ENCODE measurements at places on chromosomes 5 and 9.
A peak's percentile ranks its signal among the peaks of the same experiment; 100 is the strongest.

DNA sequence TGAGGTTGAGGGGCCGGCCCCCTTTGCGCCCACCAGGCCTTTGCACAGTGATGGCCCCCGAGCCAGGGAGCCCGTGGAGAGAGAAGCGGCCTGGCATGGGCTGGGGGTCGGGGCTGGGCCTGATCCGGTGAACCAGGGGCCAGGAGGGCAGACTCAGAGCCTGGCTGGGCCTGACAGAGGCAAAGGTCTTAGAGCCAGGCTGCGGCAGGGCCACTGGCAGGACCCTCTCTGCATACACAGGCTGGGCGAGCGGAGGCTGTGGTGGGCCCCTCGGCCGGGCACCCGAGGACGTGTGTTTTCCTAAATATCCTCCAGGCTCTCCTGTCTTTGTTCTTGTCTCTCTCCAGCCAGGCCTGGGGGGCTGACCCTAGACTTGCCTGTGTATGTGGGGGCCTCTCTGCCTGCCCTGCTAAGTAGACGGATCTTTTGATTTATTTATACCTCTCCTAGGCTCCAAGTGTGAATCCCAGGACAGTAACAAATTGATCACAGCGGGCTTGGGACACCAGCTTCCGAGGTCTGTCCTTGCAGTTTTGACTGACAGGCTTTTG, 933 bp downstream of the NEK6 start:
- DNase-seq: no peak

GRCh38 chr9:126108240-126108639, 218.4 kb upstream of the MVB12B start:
- no peak for DNase-seq

GRCh38 chr5:150245111-150245789, 44.3 kb downstream of the CAMK2A start:
- DNase-seq: peak; percentile 37

GRCh38 chr9:9352877-9353481, 1259.8 kb downstream of the PTPRD start:
- peak; percentile 11 for DNase-seq

DNA sequence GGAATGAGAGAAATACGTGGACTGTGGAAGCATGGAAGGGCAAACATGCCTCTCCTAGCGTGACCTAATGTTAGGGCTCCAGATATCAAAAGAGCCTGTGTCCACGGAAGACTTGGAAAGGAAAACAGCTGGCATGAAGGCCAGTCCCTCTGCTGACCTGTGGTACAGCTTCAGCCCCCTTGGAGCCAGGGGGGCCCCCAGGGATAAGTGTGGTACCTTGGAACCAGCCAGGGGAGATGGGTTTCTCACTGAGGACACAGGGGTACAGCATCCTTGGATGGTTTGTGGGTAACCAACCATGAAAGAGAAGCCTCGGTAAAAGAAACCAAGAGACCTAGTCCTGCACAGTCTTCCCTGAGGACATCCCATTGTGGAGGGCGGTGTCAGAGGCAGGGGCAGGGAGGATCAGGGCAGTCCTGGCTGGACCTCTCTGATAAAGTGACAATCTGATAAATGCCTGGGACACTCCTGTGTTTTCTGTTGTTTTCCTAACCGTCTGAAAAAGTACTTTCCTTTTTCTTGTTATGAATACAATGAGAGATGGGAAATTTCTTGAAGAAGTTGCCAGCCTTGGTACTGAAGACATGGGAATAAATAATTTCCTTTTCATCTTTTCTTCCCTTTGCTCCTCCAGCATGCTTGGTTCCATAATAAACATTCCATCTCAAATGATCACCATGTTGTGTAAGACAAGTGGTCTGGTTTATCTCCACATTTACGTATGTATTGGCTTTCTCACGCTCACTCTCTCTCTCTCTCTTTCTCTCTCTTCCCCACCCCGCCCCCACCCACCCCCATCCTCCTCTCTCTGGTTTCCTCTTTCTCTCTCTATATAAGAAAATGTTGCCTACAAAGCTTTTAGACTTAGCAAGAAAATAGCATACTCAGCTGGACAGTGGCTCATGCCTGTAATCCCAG, 102.1 kb downstream of the SUSD1 start:
- no peak for DNase-seq

DNA sequence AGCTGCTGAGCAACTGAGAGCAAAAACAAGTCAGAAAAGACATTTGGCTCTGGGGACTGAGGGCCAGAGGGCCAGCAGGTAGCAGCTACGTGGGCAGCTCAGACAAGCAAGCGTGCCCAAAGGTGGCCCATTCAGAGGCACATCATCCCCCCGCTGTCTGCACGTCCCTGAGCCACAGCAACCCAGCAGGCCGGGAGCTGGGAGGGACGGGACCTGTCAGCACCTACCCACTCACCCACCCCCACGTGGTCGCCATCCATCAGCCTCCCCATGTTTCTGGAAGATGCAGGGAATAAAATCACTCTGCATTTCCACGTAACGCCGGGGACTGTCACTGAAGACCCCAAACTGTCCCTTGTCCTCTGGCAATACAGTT, 167.8 kb downstream of the COL23A1 start:
- DNase-seq: no peak

- DNase-seq: no peak
Measured at GRCh38 chr5:127851964-127852363, 148.8 kb downstream of the CCDC192 start.

GRCh38 chr9:120136696-120137095, 443.3 kb downstream of the CDK5RAP2 start:
- DNase-seq: no peak

- DNase-seq: no peak
Measured at GRCh38 chr5:80142996-80143395, 107.8 kb downstream of the THBS4 start.

- DNase-seq: no peak
Measured at GRCh38 chr5:67032921-67033664, 163.5 kb downstream of the CD180 start.

DNA sequence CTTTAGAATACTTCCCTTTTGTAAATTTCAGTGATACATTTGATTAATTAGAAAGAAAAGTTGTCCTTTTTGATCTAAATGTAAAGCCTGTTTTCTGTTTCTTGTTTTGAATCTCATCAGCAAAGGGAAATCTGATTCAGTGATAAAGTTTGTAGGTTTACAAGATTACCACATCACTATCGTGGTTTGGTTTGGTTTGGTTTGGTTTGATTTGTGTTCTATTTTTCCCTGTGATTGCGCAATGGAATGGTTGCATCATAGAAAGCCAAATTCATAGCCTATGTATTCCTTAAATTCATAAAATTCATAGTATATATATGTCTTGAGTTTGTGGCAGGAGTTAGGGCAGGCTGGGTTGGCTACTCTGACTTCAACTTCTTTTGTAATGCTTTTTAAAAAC, 15.2 kb downstream of the SRFBP1 start:
- DNase-seq: no peak

DNA sequence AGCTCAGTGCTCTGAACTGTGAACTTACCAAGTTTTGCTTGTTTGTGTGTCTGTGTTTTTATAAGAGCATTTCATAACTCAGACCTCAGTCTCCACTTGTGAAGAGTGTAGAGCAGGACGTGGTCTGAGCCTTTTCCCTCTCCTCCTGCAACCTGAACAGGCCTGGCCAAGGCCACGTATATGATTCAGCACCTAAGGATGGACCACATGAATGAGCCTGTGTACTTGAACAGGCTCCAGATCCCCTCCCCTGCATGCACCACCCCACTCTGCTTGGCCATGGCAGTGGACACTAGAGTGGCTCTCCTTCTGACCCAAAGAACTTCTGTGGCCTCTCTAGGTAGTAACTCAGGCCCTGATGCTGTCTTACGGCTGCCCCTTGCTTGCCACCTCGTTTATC, 125.9 kb upstream of the FSTL4 start:
- no peak for DNase-seq

- no peak for DNase-seq
Measured at GRCh38 chr5:443239-444151, 519 bp downstream of the EXOC3 start.

GRCh38 chr9:22159586-22159985, 150.5 kb upstream of the CDKN2B start:
- DNase-seq: no peak

DNA sequence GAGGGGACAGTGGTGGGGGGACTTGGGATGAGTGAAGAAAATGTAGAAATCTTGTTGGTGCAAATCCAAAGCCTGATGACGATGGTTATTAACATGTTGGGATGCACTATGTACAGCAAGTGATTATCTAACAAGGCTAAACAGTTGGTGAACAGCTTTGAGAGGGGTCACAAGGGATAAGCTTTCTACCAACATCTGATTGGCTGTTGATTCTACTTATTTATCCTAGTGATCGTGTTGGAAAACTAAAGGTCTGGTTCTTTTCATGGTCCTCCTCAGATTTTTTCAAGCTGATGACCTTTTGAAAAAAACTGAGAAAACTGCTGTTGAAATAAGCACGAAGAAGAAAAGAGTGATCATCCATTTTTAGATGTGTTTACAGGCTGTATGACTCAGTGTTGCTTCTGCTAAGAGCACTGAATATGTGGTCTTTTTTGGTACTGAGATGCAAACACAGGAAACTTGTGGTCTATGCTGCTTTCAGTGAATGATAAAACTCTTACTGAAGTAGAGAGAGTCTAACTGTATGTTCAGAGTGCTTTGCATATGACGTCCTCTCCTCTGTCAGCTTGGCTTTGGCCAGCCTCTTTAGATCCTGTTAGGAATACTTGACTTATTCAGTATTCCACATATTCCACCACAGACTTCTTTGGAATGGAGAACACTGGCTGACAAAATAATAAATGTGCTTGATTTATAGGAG, 174.8 kb downstream of the SLF1 start:
- no peak for DNase-seq

GRCh38 chr9:112784020-112784785, 33.6 kb downstream of the SNX30 start:
- DNase-seq: no peak

- peak; percentile 19 for DNase-seq
Measured at GRCh38 chr9:32524892-32525708, 896 bp downstream of the RIGI start.

DNA sequence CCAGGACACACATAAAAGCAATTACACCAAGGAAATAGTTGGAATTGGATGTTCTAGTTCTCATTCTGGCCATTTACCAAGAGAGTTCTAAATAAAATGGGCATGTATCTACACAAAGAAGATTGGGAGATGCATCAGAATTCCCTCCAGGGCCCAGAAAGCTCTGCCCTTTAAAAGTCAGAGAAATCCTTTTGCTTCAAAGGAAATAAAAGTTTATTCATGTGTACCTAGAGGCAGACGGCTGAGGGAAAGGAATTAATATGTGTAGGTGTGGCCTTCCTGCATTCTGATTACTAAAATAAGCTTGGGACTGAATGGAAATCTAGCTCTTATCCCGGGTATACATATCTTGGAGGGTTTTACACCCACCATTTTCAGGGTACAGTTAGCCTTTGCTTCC, 719.4 kb downstream of the SEMA5A start:
- DNase-seq: no peak

DNA sequence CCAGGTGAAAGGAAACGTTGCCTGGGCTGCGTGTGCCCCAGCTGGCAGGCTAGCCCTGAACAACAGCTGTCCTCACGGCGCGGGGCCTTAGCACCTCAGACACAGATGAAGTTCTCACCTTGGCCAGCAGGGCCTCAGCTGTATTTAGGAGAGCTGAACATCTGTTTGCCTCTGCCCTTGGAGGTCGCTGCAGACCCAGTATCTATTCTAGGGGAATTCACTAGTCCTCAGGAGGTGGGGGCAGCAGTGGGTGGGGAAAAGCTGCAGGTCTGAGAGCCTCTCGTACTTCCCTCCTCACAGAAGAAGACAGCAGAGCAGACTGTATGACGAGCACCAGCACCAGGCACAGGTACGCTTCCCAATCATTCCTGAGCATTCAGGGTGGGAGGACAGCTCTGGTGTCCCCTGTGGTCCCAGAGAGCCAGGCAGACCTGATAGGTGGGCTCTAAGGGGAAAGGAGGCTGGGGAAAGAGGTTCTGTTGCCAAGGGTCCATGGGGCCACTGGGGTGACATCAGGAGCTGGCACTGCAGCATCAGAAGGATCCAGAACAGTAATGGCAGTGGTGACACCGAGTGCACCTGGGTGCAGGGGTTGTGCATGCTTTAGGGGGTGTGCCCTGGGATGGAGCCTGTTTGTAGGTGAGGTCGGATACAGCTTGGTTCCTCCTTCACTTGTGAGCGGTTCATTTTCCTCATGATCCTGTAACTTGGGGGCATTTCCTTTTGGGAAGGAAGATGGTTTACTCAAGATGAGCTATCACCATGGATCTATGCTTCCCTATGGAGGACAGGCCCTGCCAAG, 13.8 kb downstream of the CD74 start:
- DNase-seq: no peak

DNA sequence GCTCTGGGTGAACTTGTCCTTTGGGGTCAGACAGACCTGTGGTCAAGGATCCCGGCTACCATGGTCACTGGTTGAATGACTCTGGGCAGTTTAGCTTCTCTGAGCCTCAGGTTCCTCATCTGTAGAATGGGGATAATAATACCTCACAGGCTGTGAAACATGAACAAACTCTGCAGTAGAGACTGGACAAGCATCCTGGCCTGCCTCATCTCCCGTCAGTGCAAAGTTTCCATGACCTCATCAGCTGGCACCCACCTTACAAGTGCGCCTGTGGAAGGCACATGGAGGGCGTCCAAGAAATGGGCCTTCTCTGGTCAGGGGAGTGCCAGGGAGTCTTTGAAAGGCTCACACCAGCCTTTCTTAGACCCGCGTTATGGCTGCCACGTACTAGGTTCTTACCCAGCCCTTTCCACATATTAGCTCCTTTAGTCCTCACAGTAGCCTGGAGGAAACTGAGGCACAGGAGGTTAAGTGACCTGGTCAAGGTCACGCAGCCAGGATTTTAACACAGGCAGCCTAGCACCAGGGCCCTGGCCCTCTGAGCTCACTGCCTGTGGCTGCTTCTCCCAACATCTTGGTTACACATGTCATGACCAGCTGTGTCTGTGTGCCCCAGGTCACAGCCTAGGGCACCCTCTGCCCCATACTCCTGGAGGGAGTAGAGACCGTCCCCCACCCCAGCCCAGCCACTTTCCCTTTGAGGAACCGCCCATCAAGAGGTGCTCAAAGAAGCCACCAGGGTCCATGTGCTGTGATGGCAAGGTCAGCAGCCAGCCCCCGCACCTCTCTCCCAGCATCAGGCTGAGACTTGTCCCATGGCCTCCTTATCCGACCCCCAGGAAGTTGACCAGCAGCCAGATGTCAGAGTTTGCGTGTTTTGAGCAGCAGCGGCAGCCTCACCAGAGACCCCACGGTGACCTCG, 39.4 kb upstream of the RPL26L1 start:
- no peak for DNase-seq

DNA sequence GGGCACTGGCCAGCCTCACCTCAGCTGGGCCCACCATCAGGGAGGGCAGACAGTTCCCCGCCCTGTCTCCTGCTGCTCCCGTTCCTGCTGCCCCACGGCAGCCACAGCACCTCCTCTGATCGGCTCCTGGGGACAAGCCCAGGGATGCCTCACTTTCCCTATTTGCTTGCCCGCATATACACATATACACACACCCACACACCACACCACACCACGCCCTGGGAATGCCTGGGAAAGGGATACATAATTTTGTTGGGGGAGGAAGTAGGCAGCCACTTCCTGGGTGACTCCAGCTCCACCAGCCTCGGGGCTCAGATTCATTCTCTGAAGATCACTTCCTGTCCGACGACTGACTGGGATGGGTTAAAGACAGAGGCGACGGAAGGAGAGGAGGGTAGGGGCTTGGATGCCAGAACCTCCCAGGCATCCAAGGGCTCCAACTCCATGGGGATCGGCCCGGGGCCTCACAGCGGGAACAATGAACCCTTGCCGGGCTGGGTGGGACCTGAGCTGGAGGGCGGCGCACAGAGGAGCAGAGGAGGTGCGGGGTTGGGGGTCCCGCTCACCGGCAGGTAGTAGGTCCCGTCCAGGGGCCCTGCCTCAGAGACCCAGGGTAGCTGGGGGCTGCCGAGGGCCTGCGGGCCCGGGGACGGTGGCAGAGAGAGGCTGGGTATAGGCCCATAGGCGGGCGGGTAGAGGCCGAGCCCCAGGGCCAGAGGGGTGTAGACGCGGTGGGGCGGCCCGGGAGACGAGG, 2.0 kb upstream of the MZB1 start:
- no peak for DNase-seq
